ENCODE measurements at places on chromosomes 7 and 10.
A peak's percentile ranks its signal among the peaks of the same experiment; 100 is the strongest.

DNA sequence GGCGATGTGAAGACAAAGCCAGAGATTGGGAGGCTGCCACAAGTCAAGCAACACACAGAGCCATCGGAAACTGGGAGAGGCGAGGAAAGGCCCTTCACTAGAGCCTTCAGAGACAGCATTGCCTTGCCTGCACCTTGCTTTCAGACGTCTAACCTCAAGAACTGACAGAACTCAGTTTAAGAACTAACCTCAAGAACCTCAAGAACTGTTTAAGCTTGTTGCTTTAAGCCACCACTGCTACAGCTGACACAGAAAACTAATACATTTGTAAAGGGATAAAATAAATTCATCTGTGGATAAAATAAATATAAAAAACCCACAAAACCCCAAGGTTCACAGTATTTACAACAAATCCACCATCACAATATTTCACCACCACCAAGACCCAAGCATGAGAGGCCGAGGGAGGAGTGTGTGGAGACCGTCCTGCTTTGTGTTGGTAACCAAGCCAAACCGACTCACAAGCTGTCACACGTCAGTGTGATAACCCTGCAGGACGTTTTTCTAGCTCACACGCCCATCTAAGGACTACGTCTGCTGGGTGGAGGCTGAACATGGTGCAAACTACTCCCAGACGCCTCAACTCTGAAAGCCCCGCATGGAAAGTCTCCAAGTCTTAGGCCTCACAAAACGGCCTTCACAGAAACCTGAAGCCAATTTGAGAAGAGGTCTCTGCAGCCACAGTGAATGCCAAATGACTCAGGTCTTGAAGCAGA, 116.8 kb downstream of the ABLIM1 start:
- DNase-seq: no peak

DNA sequence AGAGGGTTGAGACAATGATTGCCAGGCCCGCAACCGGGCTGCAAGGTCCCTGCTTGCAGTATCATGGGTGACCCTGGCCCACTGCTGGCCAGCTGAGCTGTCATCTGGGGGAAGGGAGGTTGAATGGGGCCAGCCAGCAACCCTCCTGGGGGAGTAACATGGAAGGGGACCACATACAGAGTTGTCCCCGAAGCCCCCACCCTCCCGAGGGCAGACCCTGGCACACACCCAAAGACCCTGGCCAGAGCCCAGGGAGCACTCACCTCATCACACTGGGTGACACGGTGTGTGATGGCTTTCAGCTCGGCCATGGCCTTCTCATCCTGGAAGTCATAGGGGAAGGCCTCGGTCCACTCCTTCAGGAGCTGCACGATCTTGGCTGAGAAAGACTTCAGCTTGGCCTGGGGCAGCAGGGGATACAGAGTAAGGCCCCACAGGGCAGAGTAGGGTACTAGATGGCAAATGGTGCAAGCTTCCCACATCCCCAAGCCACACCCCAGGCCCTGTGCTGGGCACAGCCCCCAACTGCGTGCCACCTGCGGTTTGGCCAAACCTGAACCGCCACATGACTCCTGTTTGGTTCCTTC, 63.4 kb downstream of the CSGALNACT2 start:
- DNase-seq: peak; percentile 44

GRCh38 chr10:12396093-12396492, 46.7 kb downstream of the CAMK1D start:
- DNase-seq: no peak

- no peak for DNase-seq
These were observed 369.6 kb upstream of the POT1 start for GRCh38 chr7:125299003-125299765.

GRCh38 chr7:108004220-108005142, 1.5 kb upstream of the LAMB1 start:
- no peak for DNase-seq

GRCh38 chr7:73340514-73340913, 12.6 kb downstream of the FKBP6 start:
- no peak for DNase-seq

GRCh38 chr7:114922652-114923402, 933 bp downstream of the MDFIC start:
- peak; percentile 65 for DNase-seq

GRCh38 chr10:119246862-119247549, 39.6 kb downstream of the GRK5 start:
- DNase-seq: no peak

DNA sequence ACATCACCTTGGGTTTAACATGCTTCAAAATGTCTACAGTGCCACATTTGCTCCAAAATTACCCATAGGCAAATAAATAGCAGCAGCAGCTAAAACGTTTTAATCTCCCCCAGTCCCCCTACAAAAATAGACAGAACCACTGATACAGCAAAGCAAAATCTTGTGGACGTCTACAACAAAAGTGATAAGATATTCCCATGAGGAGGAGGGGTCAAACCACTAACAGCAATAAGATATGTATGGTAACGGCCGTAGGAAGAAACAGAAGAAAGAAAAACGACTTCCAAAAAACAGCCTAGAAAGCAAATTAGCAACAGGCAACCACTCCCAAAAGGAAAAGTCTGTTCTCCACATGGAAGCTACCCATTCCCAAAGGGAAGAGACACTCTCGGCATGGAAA, 34.5 kb upstream of the ST8SIA6 start:
- DNase-seq: no peak

DNA sequence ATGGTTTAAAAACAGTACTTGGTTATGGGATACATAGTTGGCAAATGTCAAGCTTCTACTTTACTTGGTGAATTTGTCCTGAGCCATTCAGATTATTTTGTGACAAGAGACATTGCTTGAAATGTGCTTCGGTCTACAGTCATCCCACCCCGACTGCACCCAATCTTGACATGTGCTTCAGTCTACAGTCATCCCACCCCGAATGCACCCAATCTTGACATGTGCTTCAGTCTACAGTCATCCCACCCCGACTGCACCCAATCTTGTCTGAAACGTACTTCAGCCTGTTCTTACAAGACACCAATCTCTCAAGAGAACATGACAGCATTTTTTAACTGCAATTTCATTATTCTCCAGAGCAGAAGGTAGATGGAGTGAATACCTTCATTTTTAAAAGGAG, 47.8 kb downstream of the PRKCQ start:
- no peak for DNase-seq

- peak; percentile 14 for DNase-seq
These were observed 244.4 kb downstream of the SKIDA1 start for GRCh38 chr10:21280971-21281572.

DNA sequence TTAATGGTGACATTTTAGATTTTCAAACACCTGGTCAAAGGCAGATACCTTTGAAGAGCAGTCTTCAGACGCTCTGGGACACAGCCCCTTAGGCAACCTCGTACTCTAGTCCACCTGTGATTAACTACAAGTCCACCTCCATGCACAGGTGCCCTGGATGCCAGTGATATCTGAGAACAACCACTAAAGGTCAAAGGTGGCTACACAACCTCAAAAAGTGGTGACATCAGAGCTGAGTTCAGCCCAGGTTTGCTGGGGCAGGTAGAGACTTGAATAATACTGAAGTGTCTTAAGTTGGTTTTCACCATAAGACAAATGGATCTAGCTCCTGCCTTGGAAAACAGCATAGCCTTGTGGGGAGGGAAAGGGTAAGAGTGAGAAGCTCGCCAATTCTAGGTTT, 143.4 kb upstream of the ADO start:
- DNase-seq: no peak

DNA sequence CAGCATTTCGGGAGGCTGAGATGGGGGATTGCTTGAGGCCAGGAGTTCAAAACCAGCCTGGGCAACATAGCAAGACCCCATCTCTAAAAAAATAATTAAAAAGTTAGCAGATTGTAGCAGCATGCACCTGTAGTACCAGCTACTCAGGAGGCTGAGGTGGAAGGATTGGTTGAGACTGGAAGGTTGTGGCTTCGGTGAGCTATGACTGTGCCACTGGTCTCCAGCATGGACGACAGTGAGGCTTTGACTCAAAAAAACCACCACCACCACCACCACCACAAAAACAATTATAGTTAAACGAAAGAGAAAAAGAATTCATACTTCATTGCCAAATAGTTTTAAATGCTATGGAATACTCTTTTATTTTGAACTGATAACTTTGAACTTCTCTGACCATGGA, 63.4 kb downstream of the VTI1A start:
- no peak for DNase-seq

GRCh38 chr10:16011548-16011947, 151.2 kb upstream of the MINDY3 start:
- no peak for DNase-seq

GRCh38 chr10:112967200-112967599, 17.2 kb downstream of the TCF7L2 start:
- DNase-seq: no peak

GRCh38 chr10:33057620-33058019, 99.6 kb upstream of the ITGB1 start:
- DNase-seq: no peak

GRCh38 chr7:40584667-40585433, 450.0 kb downstream of the SUGCT start:
- DNase-seq: peak; percentile 20

DNA sequence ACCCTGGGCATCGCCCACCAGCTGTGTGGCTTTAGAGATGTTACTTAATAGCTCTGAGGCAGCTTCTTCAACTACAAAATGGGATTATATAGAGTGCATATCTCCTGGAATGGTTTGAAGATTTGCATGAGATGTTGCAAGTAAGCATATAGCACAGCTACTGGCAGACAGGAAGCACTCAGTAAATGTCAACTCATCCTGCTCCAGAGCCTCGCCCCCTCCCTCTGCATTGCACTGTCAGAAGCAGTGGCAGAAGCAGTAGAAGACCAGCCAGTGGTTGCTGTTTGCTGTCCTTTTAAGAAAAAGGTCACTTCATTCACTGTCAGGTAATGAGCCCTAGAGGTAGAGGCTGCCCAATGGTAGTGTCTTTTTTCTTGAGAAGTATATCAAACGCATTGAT, 180.0 kb upstream of the GHITM start:
- peak; percentile 47 for DNase-seq

DNA sequence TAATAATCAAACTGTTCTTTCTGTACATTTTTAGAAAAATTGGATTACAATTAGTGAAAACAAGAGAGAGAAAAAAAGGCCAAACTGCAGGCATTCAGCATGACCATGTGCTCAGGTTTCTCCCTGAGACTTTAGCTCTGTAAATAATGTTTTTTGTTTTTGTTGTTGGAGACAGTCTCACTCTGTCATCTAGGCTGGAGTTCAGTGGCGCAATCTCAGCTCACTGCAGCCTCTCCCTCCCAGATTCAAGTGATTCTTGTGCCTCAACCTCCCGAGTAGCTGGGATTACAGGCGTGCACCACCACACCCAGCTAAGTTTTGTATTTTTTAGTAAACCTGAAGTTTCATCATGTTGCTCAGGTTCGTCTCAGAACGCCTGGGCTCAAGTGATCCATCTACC, 23.0 kb downstream of the BZW2 start:
- no peak for DNase-seq

- DNase-seq: no peak
These were observed 8.0 kb upstream of the KCNIP2 start for GRCh38 chr10:101851411-101852116.

GRCh38 chr7:4659551-4660286, 22.4 kb upstream of the FOXK1 start:
- peak; percentile 37 for DNase-seq

- no peak for DNase-seq
These were observed 288.4 kb downstream of the SNX13 start for GRCh38 chr7:17651863-17652385.

DNA sequence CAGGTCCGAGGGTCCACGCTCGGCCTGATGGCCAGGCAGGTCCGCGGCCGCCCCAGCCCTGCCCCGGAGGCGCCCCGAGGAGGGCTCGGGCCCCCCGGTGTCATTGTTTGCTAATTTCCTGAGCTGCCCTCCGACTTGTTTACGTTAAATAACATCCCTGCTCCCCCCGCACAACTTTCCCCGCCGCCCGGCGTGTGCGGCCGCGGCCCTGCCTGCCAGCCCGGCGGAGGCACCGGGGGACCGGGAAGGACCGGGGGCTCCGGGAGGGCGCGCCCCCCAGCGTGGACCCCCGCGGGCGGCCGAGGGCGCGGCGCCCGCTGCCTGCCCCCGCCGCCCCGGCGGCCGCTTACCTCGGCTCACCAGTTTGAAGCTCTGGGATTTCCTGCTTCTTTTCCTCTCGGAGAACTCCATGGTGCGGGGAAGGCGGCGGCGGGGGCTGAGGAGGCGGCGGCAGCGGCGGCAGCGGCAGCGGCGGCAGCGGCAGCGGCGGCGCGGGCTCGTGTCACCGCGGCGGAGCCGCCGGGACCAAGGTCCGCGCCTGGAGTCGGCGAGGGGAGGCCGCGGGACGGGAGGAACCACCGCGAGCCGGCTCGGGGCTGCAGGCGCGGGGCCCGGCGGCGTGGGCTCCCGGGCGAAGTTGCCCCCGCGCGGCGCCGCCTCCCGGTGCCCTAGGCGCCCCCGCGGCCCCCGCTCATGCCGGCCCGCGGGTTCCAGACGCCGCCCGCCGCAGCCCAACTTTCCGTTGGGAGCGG, 515 bp downstream of the BEND7 start:
- no peak for DNase-seq

DNA sequence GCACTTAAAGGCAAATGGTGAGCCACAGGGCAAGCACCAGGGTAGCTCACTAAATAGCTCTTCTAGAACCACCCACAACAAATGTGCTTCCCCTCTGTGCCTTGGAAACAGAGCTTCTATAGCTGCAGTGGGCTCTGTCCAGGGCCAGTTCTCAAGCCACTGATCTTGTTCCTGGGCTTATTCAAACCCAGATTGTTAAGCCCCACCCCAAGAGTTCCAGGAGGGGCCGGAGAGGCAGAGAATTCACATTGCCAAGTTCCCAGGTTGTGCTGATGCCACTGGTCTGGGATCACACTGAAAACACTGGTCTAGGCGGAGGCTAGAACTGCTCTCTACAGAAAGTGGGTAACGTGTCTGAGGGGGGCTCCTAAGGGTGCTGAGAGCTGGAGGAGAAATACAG, 15.4 kb upstream of the KDM7A start:
- DNase-seq: no peak

DNA sequence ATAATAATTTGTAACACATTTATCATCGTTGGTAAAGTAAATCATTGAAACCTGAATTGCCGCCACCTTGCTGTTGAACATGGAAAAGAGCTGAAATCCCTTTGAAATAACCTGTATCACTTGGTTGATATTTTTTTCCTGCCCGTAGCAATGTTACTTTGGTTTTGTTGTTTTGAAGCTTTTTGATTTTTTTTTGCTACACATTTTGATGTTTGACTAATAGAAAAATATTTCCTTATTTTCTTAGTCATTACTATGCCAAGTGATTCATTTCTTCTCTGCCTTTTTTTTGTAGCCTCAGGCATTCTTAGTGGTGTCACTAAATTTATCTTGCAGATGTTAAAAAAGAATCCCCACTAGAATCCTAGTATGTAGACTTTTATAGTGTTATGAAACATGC, 235.1 kb upstream of the MEOX2 start:
- DNase-seq: no peak

All from MV-4-11 (cell line).